Vagina (tissue), 2 donors: ENCODE measurements at places on chromosomes 11 and 22. TPM values are rescaled to one million over a fixed set of nuclear protein-coding genes. Genes with fewer than 3 reads are reported as not detected.

Gene SCGB2A2
- not detected for total RNA-seq

Gene MAJIN
- not detected for total RNA-seq

Gene SORL1
- 38.3 TPM for total RNA-seq

Gene NEFH
- 4.2 TPM for total RNA-seq

Gene CASP5
- total RNA-seq = not detected

Gene PKDREJ
- total RNA-seq = not detected
